ENCODE measurements at places on chromosomes 1 and 21.

GRCh38 chr1:168960595-168960994 is 145.9 kb upstream of the ATP1B1 start:
- DNase-seq = no peak

- DNase-seq = no peak
These were observed 183.3 kb downstream of the KAZN start for GRCh38 chr1:14781811-14782210.

DNA sequence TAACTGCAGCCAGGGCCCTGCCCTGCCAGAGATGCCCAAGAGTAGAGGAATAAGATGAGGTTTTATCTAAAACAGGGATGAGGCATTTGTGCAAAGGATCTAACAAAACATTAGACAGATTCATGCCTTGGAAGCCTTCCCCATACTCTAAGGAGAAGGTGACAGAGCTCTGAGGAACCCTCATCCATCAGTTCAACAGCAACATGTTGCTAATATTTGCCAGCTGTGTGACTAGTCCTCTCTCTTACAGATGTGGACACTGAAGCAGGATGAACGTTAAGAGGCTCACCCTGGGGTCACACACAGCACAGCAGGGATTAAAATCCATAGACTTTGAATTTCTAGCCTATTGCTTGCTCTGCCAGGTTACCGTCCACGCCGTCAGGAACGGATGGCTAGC is 99.0 kb downstream of the ZBTB18 start:
- no peak for DNase-seq

DNA sequence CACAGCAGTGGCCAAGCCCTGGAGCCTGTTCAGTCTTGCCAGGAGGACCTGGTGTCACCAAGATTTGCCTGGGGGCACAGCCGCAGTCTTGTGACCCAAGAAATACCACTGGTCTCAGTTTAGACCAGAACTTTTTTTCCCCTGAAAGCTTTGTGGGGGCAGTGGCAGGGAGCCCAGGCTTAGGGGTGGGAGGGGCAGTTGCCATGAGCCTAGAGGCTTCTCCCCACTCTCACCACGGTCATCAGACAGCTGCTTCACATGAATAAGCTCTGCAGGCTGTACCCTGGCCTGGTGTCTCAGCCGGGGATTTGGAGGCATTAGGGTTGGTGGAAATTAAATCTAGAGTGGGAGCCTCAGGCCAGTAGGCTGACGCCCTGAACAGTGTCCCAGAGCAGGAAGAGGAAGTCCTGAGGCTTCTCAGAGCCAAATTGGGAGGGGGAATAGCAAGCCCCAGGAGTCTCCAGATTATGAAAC is 73.7 kb downstream of the SLC16A1 start:
- DNase-seq = no peak

- no peak for DNase-seq
These were observed 11.6 kb upstream of the LIN28A start for GRCh38 chr1:26399034-26399433.

DNA sequence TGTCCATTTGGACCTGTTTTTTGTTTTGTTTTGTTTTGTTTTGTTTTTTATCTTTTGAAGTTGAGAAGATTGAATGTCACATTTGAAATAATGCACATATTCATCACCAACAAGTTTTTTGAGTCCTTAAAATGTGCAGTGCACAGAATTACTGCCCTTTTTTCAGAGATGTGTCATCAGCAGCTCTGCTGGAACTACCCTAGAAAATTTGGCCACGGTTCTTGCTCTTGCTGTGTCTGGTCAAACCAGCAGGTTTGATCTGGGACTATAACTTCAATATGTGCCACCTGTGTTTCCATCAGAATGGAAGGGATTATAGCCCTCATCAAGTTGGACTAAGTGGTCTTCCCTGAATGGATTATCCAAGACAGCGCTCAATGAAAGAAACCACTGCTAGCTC is 24.1 kb upstream of the CNN3 start:
- no peak for DNase-seq

DNA sequence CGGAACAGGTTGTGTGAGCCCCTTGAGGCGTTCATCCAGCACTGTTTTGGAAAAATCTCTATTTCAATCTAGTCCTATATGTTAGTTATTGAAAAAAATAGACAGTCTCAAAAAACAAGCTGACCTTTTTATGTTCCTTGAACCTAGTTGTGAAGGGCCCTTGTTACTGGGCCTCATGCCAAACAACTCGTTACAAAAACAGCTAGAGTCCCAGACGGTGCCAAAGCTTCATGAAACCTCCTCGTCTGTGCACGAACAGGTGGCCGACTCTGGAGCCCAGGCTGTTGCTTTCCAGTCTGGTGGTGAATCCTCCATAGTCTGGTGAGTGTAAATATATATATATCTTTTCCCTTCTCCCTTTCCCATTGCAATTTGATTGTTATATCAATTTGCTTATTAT is at the start of gene CHIA:
Gene CHIA (plus strand): TSS at position 222 of the 400 bp plus-strand sequence. CDS start 19,617 bp downstream, outside the sequence.
- no peak for DNase-seq

- no peak for DNase-seq
These were observed 40.2 kb downstream of the RASAL2 start for GRCh38 chr1:178134061-178134460.

- DNase-seq = no peak
These were observed 137.1 kb upstream of the MAGI3 start for GRCh38 chr1:113253187-113253586.

DNA sequence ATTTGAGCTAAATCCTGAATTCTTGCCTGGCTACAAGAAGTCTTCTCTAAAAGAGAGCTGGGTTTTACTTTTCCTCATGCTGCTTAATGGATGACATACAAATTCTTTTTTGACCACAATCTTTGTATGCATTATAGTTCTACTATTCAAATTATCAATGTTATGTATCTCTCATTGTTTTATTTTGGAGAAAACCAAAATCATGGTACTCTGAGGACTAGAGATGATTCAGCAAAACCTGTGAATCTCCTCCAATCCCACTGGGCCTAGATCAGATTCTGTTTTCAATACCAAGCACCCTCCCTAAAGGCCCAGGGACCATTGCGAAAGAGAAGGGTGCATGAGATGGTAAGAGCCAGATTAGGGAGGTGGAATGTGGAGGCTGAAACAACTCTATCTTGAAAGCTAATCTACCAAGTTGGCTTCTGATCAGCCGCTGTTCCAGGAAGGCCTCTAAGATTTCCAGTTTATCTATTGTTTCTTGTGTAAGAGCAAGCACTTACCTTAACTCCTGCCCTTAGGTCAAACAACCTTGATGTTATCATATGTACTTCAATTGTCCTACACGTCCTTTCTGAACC is 547.2 kb downstream of the PLPP3 start:
- DNase-seq = no peak

DNA sequence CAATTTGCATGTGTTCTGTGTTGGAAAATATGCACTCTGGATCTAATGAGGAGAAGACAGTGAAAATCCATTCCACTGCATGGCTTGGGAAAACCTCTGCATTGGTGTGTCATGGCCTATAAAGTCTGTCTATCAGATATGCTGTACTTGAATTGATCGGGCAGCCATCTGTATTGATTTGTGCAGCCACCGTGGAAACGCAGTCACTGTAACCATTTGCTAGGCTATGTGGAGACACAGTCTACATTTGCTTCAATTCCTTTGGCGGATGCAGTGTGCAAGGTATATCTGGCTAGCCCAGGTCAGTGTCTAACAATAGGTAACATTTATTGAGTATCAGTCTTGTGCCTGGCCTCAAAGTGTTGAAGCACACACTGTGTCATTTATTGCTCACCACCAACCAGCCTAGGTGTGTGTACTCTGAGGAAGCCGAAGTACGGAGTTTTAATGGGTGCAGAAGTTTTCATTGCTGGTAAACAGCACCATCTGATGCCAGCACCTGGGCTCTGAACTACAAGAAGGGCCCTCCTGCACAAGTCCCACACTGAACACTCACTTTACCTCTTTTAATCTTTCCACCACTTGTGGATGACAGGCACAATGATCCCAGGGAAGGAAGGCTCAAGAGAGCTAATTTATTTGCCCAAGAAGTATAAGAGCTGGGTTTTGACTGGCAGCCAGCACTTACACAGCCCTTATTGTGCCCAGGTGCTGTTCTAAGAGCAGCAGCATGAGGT is 83.4 kb downstream of the DAB1 start:
- no peak for DNase-seq

DNA sequence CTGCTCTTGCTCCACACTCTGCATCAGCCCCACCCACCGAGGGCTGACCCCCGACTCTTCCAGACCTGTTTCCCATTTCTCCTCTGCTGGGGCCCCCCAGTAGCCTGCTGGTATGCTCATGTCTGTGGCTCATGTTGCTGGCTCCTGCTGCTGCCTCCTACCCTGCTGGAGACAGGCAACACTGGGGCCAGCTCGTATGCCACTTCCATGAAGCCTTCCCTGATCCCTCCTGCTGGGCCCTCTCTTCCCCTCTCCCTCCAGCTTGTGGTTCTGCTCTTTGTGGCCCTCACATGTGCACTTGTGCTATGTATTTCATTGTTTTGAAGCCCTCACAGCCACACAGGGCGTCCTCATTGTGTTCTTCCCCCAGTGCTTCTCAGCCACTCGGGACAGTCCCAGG is 40.5 kb downstream of the CNN3 start:
- no peak for DNase-seq

DNA sequence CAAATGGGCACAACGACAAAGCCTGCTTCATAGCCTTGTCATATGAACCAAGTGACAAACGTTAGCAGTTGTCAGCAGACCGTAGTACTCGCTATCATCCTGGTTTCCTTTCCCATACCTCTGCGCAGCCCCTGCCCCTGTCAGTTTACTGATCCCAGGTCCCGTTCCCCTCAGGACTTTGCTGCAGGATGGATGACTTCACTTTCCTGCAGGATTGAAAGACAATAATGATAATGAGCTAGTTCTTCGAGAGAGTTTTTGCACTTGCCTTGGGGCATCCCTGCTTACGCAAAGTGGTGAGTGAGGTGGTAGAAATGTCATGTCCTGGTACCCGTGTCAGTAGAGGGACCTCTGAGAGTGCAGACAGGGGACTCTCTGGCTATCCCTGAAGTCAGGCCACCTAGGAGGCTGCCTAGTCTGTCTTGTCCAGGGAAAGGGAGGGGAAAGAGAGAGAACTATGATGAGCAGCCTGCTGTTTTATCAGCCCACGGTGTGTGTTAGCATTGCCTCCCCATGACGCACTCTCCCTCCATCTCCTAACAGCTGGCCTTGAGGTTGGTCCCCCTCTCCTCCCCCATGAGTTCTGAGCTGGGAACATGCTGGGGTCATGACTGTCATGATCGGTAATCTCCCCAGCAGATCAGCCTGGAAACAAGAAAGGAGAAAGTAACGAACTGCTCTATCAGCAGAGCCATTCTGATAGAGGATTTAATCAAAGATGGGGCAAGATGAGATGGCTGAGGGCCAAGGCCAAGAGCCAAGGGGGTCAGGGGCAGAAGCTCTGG is 53.7 kb downstream of the ELK4 start:
- DNase-seq = no peak

DNA sequence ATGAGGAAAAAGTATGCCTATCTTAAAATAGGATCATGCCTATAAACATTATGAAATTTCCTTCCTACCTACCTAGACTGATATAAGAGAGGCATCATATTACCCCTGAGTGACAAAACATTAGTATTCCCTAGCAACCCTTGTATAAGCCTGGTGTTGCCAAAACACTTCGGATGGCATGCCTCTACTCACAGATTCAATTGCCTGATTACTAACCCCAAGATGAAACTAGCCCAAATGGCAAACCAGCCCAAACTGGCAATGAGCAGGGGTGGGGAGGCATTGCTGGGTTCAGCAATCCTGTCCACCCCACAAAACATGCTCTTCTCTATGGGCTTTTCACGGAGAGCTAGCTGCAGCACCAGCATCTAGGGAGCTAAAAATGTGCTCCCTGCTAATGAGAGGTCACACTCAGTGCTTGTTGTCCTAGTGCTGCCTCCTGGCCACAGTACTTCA is 13.9 kb downstream of the PALMD start:
- no peak for DNase-seq

DNA sequence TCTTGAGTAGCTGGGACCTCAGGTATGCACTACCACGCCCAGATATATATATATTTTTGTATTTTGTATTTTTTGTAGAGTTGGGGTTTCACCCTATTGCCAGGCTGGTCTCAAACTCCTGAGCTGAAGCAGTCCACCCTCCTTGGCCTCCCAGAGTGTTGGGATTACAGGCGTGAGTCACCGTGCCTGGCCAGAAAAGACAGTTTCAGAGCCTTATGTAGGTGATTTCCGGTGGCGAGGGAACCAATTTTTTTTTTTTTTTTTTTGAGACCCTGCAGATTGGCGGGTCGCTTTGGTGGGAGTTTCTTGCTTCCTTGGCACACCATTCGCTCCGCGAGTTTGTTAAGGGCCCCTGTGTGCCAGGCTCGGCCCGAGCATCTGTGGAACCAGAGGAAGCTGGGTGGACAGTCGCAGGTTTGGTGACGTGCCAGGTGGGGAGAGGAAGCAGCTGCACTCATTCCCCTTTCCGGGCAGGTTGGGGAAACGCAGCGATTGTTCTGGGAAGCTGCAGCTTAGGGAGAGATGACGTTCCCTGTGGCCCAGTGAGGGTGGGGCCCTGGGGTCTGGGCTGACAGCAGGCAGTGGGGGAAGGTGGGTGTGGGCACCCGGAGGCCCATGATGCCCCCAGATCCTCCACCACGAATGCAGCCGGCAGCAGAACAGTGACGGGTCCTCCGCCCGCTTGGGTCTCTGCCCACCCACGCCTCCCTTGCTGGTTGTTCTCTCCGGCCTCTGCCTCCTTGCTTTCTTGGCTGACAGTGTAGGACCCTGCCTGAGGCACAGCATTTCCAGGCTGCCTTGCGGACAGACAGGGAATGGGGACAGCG is 25.1 kb downstream of the SPSB1 start:
- no peak for DNase-seq

GRCh38 chr1:88001460-88001859 is 672.8 kb downstream of the LMO4 start:
- DNase-seq = no peak

DNA sequence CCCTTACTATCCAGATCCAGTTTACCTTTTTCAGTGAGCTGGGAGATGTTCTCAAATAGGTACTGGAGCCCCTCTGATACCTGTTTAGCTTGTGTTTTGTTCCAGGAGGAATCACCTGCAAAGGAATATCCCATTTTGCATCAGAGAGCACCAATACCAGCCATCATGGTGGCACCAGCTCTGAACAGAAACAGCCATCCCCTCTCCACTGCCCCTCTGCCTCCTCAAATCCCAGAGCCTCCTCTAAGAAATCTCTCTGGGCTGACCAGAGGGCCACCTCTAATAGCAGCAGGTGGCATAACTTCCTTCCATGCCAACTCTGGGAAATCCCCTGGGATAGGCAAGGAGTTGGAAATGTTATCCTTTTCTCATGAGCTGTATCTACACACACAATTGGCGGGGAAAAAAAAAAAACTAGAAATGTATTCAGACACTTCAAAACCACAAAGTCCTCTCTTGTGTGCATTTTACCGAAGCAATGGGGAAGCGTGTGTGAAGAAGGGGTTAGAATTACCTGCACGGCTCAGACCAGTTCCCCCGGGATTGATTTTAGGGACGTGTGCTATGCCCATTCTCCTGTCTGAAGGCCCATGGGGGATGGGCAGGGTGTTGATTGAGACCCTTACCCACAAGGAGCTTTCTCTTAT is 2.4 kb downstream of the PGLYRP4 start:
- no peak for DNase-seq
